ENCODE measurements at places on chromosomes 6 and 20. TPM values are rescaled to one million over a fixed set of nuclear protein-coding genes. Genes with fewer than 3 reads are reported as not detected.

Gene FOXF2
- total RNA-seq = 0.71 TPM

Gene SERINC1
- total RNA-seq = 229 TPM

GRCh38 chr20:35301426-35301825 lies 9.2 kb upstream of the FAM83C start:
- DNase-seq = no peak

DNA sequence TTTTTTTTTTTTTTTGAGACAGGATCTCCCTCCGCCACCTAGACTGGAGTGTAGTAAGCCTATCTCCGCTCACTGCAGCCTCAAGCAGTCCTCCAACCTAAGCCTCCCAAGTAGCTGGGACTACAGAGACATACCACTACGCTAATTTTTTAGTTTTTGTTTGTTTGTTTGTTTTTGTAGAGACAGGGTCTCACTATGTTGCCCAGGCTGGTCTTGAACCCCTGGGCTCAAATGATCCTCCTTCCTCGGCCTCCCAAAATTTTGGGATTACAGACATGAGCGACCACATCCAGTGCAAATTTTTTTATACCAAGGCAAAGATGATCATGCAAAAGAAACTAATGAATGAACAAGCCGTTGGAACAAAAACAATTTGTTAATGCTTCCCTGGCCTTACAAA lies 5.3 kb downstream of the FUCA2 start:
- DNase-seq = no peak

DNA sequence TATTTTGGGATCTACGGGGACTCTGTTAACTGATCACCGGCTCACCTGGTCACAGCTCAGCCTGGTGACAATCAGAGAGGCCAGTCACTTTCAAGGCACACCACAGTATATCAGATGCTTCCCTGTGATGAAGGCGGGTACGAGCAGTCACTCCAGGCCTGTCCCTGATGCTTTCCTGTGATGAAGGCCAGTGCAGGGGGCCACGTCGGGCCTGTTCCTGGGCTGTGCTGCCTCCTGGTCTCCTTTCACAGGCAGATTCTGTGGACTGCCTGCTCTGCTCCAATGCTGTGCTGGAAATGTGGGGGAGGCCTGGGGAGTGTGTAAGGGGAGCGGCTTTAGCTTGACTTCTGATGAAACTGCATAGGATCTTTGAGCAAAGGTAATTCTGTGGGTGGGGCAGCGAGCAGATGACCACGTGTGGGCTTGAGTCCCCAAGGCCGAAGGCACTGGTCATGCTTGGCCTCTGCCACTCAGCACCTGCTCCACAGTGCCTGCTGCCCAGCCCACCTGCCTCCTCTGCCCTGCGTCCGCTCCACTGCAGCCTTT lies 372.6 kb downstream of the TAF4 start:
- no peak for DNase-seq

DNA sequence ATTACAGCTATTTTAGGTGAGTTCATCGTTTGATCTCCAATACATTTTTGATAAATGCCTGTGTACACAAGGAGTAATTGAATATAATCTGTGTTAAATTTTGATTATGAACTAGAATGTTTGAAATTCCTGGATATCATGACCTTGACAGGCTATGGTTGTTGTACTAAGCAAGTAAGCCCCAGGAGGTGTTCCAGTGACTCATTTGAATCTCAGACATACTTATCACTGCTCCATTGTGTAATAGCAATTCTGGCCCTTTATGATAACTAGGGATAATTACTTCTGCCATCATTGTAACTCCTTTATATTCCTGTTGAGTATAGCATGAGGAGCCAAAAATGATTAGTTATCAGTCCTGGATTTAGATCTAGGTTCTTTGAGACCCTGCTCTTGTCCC lies 1424.6 kb upstream of the ADGRB3 start:
- DNase-seq = no peak

DNA sequence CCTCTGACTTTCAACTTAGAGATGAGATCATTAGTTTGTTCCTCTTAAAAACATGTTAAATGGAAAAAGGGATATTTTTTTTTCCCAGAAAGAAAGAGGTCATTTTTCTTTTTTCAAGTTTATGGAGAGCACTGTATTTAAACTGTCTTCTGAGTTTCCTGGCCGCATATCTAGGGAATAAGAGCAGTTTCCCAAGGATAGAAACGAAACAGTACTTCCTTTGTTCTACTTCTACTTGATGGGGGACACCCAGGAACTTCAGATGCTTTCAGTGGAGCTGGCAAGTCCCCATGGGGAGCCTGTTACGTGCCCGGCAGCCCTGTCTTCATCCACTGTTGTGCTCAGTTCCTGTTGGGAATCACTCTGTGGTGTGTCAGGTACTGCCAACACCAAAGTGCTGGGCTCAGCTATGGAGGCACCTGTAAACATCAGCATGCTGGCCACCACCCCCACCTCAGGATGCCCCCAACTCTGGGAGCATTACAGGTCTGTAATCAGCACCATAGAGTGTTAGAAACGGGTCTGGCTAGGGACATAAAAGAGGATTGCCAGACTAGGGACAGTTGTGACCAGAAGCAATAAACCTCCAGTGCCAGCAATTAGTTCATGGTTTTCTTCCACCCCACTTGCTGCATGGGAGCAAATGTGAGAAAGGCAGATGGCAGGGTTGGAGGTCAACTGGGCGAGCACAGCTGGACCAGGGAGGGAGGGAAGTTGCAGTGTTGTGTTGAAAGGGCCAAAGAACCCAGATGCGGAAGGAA lies 221.7 kb upstream of the ECI2 start:
- DNase-seq = no peak

- no peak for DNase-seq
These were observed 74.1 kb upstream of the TOX2 start for GRCh38 chr20:43840382-43841070.

All from posterior vena cava (tissue), 2 donors.